ENCODE measurements at places on chromosomes 12 and 14.

DNA sequence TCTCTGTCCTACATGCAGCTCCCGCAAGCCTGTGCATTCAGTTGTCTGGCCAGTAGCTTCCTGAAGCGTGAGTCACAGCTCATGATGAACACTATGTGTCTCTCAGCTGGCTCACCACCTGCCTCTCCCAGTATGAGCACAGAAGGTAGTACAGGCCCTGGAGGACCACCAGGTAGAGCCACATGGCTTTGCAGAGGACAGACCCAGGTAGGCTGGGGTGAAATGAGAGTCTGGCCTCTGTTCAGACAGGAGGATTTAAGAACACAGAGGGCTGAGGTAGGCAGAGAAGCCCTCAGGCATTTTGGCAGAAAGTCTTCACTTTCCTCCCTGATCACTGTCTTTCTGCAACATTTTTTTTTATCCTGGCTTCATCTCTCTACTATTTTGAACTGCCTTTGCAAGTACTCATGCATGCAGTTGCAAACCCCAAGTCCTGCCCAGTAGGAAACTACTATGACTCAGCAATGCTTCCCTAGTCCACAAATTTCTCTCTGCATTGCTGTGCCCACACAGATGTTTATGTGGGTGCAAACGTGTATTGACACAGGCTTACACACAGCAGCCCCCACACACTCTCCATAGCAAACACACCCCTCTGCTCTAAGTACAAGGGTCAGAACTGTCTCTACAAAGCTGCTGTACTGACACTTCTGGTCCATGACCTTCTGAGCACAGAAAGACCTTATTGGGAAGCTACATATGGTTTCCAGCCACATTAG lies 7.2 kb upstream of the SDR9C7 start:
- DNase-seq, result no peak

- DNase-seq, result no peak
Measured at GRCh38 chr14:90544971-90545370, 148.1 kb downstream of the CALM1 start.

GRCh38 chr14:30053103-30053502 lies 125.5 kb upstream of the PRKD1 start:
- DNase-seq, result no peak

DNA sequence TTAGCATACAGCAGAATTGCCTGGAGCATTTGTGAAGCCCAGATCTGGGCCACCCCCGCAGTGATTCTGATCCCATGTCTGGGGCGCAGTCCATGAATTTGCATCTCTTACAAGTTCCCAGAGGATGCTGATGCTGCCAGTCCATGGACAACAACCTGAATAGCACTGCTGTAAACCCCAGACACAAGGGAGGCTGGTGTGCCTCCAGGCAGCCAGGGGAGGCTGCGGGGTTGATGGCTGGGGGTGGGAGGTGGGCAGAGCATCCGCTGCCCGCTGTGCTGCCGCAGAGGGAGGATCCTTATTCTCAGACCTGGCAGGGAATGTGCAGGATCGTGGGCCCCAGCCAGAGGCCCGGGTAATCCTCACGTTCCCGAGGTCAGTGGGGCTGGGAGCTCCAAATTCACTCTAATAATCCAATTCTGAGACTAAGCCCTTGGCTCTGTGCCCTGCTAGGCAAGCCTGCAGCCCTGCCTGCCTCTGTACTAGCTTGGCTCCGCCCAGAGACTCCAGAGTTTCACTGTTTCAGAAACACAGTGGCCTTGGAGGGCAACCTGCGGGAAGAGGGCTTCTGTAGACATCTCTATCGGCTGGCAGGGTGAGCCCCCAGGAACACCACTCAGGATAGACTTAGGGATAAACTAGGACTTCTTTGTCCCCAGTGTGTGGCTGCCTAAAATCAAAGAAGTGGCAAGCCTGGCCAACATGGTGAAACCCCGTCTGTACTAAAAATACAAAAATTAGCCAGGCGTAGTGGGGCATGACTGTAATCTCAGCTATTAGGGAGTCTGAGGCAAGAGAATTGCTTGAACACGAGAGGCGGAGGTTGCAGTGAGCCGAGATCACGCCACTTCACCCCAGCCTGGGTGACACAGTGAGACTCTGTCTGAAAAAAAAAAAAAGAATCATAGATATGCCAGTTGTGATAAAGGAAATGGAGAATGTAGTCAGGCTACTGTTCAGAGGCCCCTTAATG lies 17.8 kb upstream of the MLEC start:
- DNase-seq, result no peak

- no peak for DNase-seq
Measured at GRCh38 chr12:119157978-119158377, 20.8 kb upstream of the HSPB8 start.

GRCh38 chr12:95674163-95674562 lies 116.4 kb downstream of the NTN4 start:
- DNase-seq, result no peak

GRCh38 chr12:94561943-94562411 lies 88.4 kb downstream of the TMCC3 start:
- DNase-seq, result no peak

DNA sequence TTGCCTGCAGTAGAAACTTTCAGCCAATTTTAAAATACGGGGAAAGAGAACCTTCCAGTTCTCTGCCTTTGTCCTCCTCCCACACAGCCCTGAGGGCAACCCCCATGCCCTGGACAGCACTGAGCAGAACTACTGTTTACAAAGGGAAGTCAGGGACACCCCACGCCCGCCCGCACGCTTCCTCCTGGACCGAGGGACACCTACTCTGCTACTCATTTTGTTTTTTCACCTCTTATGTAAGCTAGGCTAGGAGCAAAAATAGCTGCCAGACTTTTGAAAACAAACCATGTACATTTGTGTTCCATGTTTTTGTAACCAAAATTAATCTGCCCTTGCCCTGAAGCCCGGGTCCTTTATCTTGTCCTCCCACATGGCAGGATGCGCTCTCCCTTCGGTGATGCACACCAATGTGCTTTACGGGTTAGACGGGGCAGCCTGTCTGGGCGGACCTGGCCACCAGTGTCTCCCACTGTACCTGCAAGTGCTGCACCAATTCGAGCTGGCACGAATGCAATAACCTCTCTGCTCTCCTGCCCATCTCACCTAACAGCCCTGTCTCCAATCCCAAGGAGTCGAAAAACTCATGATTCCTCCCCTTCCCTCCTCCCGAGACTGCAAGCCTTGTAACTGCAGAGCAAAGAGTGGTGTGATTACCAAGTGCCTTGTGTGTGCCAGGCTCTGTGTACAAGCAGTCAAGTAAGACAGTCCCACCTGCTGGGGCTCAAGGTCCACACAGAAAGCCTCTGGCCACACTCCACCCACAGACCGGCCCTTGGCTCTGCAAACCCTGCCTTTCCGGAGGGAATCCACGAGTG lies 85.2 kb downstream of the CCDC88C start:
- DNase-seq, result no peak

DNA sequence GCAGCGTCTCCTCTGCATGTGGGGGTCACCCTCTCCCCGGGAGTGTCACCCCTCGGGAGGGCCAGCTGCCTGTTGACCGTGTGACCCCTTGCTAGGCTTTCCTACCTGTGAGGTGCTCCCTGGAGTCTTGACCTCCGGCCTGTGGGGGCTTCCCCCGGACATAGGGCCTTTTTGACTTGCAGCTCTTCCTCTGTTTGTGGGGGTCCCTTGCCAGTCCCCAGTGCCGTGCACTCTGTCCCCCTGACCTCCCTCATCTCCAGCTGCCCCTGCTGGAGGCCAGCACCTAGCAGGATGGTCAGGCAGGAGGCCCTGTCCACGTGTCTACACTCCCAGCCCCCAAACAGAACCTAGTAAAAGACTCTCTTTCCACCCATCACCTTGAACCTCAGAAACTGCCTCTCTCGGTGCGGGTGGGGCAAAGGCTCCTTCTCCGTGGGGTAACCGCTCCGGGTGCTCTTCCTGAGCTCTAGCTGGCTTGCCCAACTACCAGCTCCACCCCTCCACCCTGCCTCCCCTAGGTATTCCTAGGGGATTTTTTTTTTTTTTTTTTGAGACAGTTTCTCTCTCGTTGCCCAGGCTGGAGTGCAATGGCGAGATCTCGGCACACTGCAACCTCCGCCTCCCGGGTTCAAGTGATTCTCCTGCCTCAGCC lies 810 bp downstream of the AACS start:
- no peak for DNase-seq

DNA sequence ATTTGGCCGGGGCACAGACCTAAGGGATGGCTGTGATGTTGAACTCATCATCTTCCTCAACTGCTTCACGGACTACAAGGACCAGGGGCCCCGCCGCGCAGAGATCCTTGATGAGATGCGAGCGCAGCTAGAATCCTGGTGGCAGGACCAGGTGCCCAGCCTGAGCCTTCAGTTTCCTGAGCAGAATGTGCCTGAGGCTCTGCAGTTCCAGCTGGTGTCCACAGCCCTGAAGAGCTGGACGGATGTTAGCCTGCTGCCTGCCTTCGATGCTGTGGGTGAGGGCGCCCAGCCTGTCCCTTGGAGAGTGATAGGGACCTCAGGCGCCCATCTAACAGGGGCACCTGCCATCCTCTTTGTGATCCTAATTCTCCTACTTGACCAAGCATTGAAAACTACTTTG lies 12.4 kb downstream of the OAS3 start:
- DNase-seq, result no peak

GRCh38 chr14:47269756-47270492 lies 405.5 kb downstream of the MDGA2 start:
- no peak for DNase-seq

Data from activated CD4-positive, CD25-positive, alpha-beta regulatory T cell treated with anti-CD3 and anti-CD28 coated beads, Interleukin-2, amount 50 U/mL, for 16 hours (primary cell).